ENCODE measurements at places on chromosomes 16 and 17.

DNA sequence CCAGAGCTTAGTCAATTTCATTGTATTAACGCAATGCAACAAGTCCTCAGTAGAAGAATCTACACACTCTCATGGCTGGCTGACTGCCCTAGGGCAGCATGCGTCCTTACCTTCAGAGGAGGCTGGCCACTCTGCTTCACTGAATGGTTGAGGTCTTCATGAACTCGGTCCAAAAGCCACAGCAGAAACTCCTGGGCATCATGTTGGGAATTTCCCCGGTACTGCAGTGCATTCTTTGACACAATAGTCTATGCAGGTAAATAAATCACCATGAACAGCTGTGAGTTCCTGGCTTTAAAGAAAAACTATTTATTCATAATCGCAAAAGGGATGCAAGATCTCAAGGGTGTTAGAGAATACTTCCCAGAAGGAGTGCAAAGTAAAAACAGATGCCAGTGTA, 41.3 kb downstream of the USP31 start:
- peak; percentile 20 for DNase-seq

GRCh38 chr17:40105861-40106759, 5.7 kb upstream of the NR1D1 start:
- no peak for DNase-seq

DNA sequence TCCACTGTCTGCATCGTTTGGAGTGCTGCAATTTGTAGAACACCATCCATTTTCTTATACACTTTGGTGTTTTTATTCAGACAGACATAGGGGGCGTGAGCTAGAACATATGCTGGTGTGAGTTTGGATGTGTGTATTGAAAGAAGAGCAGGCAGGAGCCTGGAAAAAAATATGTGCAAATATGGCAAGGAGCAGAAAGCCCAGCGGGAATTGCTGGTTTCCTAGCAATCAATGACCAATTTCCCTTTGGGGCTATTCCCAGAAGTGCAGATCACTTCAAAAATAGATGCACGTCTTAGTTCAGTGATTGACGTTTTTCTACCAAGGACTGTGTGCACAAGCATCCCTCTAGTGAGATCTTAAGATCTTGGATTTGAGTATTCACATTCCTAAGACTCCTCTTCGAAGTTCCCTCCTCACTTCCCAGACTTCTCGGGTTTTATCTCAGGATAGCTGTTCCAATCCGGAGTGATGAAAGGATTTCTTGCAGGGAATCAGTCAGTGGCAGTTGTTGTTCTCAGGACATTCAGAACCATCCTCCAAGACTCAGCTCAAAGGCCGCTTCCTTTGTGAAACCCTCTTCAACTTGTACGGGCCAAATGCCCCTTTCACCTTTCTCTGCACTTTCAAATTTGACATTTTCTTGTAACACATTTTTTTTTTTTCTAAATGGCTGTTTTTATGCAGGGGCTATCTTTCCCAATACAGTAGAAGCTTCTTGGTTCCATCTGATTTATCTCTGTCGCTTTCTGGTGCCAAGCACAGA, 268.7 kb upstream of the ASIC2 start:
- DNase-seq: no peak

- no peak for DNase-seq
Observed at GRCh38 chr17:28985950-28986713, 19.7 kb downstream of the SEZ6 start.

DNA sequence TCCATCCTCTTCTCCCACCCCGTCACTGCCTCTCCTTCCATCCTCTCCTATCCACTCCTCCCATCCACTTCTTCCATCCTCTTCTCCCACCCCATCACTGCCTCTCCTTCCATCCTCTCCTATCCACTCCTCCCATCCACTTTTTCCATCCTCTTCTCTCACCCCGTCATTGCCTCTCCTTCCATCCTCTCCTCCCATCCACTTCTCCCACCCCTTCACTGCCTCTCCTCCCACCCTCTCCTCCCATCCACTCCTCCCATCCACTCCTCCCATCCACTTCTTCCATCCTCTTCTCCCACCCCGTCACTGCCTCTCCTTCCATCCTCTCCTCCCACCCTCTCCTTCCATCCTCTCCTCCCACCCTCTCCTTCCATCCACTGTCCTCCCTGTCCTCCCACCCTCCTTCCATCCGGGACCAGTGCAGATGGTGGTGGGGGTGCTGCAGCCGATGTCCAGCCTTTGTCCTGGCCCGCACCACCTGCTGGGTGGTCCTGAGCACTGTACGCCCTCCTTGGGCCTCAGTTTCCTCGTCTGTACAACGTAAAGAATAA, 1.1 kb downstream of the WFIKKN1 start:
- no peak for DNase-seq

- DNase-seq: no peak
Observed at GRCh38 chr16:28596840-28597691, at the start of gene SULT1A2. TSS of gene SULT1A2 (minus strand) at chr16:28597050. CDS start at chr16:28595930, 1,120 bp downstream.

GRCh38 chr17:56699186-56699894, 105.8 kb downstream of the NOG start:
- peak; percentile 99 for DNase-seq

DNA sequence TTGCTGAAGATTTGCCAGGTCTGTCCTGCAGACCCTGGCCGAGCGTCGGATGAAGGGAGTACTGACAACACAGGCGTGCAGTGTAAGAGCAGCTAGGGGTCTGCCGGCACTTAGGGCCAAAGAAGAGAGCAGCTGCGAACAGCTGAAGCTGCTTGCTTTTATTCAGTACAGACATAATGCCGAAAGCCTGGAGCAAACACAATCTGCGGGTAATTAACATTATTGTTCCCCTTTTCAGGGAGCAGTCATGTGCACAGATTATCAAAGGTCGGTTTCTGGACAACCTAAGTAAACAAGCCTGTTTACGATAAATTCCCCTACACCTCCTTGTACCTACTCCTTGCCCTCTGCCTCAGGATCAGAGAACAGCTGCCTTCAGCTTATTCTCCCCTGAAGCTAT, 12.0 kb upstream of the KRT23 start:
- no peak for DNase-seq

DNA sequence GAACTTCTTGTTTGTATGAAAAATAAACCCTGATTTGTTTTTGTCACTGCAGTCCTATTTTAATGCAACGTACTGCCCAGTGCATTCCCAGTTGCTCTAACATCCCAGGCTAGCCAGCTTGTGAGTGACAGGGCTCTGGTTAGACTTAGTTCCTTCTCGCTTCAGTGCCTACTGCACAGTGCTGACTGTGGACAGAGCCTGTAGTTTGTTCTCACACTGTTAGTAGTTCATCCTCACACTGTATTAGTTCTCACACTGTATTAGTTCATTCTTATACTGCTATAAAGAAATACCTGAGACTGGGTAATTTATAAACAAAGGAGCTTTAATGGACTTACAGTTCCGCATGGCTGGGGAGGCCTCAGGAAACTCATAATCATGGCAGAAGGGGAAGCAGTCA, 116.6 kb upstream of the SALL1 start:
- DNase-seq: no peak

DNA sequence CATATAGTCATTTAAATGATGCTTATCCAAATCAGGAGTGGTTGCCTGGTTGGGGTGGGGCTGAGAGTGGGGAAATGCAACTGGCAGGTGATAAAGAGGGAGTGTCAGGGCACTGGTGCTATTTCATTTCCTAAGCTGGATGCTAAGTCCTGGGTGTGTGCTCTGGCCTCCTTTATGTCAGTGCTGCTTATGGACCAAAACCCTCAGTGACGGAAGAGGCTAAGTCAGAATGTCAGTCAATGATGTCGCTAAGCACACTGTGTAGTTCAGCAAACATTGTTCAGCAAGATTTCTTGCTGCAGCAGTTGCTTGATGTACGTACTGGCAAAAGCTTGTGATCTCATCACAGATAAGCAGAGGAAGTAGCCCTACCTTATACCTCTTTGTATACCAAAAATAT, 16.4 kb upstream of the FLCN start:
- DNase-seq: no peak

DNA sequence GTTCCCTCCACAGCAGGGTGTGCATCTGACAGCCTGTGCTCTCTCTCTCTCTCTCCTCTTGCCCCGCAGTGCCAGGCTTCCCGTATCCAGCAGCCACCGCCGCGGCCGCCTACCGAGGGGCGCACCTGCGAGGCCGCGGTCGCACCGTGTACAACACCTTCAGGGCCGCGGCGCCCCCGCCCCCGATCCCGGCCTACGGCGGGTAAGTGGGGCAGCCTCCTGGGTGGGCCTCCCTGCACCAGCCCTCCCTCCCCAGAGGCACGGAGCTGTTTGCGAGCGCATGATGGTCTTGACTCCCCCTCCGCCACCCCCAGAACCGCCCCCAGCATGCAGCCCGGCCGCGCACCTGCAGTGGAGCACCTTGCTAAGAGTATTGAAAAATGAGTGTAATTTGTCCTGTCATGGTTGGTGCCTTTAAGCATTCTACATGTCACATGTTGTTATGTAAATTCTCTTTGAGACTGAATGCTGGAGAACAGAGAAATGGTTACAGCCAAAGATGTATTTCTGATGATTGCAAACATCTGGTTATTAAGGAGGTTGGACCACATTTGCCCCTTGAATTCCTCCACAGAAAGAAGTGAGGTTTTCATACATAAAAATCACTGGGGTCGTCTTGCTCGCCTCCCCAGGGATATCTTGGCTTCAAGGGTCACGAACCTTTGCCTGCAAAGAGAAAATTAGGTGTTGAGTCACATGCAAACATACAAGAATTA, 321.3 kb downstream of the RBFOX1 start:
- DNase-seq: no peak

DNA sequence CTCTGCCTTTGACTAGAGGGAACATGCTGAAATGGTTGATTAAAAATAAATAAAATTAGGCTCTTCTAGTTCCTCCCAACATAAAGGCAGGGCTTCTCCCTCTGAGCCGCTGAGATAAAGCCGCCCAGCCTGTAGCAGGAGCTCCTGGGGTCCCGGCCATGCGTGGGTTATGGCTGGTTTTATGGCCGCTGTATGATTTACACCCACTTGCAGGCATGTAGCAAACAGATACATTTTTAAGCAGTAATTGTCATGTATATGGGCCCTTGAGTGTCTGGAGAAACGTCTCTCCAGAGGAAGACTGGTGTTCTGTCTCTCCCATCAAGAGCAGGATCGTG, 201.0 kb upstream of the TNRC6C start:
- no peak for DNase-seq

- no peak for DNase-seq
Observed at GRCh38 chr16:68022278-68022727, 729 bp downstream of the DDX28 start.

DNA sequence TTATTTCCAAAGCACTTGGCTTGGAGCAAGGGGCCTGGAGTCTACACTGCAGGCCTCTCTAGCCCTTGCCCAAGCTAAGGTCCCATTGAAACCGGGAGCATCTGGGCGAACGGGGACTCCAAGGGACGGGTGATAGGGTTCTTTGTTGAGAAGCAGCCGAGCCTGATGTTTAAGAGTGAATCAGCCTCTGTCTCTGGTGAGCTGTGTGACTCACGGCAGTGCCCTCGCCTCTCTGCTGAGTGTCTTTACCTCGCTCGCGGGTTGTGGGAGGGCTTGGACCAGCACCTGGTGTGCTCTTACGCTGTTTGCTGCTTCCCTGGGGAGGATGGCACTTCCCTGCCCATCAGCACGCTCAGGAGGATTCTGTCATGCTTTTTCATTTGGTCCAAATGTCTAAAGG, 1.3 kb downstream of the HGS start:
- DNase-seq: peak; percentile 56

DNA sequence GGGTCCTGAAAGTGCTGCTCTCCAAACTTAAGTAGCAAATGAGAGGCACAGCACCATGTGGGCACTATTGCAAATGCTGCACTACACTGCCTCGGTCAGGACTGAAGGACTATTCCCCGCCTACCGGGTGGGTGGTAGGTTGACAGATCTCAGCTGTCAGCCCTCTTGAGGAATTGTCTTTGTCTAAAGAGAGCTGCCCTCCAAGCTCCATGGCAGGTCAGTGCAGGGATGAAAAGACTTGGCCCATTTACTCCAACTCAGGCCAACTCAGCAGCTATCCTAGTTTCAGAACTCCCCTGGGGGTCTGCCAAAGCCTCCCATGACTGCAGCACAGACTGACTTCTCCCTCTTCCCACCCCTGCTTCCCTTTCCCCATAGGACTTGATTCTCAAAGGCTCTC, 3.4 kb upstream of the PDZD9 start:
- no peak for DNase-seq

GRCh38 chr17:43025290-43025657, 243 bp downstream of the RND2 start:
- DNase-seq: no peak

DNA sequence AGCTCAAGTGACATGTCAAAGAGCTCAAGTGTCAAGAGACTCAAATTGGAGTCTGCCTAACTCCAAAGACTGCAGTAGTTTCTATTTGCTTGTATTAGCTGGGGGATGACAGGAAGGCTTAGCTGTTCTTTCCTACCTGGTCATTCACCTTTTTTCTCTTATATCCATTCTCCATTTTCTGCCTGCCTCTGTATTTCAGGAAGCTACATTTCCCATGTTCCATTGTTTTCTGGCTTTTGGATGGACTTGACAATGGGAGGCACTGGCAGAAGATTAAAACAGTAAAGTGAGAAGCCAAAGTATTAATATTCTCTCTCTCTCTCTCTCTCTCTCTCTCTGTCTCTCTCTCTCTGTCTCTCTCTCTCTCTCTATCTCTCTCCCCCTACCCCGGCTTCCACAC, 135.7 kb upstream of the ADAMTS18 start:
- DNase-seq: no peak

GRCh38 chr17:45425984-45426413, 6.7 kb downstream of the ARHGAP27 start:
- DNase-seq: no peak

DNA sequence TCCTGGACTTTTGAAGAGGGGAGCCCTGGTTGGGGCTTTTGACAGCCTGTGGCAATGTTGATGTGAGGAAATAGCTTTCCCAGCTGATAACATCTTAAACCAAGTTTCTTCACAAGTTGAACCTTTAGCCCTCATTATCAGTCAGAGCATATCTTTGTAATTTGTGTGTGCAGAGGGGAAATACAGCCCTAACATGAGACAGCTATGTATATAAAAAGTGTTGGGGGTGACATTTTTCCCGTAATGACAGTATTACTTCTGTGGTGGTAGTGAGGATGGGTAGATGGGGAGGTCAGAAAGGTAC, 221.1 kb downstream of the FTO start:
- no peak for DNase-seq

DNA sequence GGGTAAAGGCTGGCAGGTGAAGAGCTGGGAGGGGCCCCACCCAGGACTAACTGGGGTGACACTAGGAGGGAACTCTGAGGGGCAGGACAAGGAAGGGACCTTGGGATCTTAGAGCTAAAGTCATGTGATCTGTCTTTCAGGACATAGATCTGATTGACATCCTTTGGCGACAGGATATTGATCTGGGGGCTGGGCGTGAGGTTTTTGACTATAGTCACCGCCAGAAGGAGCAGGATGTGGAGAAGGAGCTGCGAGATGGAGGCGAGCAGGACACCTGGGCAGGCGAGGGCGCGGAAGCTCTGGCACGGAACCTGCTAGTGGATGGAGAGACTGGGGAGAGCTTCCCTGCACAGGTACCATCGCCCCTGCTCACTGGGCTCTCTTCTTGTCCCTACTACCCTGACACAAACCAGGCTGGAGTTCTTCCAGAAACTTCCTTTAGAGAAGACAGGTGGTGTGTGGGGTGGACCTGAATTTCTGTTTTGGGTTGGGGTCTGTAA, 8.1 kb downstream of the NFE2L1 start:
- DNase-seq: no peak

GRCh38 chr17:77371117-77371887, 230.5 kb downstream of the SEC14L1 start:
- peak; percentile 74 for DNase-seq

Measured in fibroblast of skin of abdomen (primary cell).